ENCODE measurements at places on chromosomes 7 and 10. TPM values are rescaled to one million over a fixed set of nuclear protein-coding genes. Genes with fewer than 3 reads are reported as not detected.

DNA sequence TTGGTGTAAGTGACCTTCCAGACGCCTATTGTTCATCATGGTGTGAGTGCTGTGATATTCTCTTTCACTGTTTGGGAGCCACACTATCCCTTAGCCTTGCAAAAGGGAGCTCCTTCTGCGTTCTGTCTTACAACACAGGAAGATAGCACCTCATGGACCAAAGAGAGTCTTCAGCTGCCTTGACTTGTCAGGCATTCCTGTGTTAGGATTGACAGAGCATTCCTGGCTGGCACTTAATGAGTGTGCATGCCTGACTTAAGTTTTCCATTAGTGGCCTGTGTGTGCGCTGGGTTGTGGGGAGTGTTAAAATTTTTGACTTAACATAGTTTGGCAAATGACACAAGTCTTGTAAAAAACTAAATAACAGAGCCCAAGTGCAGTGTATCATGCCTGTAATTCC, 21.9 kb upstream of the MSRB2 start:
- DNase-seq = no peak

GRCh38 chr7:4663239-4664018, 18.7 kb upstream of the FOXK1 start:
- DNase-seq = no peak

The CAV1 gene
- total RNA-seq = 413 TPM

DNA sequence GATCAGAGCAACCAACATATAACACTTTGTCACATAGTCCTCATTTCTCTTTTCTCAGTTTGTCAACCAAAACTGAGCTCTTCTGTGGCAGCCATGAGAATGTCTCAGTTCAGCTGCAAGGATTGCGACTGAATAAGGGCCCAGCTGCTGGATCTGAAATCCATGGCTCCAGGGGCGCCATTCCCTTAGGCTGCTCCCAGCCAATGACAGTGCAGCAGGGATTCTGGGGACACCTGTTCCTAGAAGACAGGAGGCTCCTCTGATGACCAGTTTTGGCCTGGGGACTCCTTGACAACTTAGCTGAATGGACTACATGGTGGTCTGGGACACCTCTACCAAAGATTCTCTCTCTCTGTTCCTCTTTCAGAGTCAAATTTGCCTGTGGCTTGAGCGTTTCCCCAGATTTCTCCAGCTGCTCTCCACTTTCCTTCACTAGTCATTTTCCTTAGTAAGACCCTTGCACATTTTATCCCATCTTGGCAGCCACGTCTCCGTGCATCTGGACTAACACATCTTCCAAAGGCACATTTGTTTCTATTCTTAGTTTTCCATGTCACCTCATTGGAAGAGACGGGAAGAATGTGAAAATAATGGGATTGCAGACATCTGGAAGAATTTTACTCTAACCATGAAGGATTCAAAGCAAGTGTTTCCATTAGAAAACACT, 28.1 kb upstream of the KIF5B start:
- DNase-seq = no peak

The LRRTM3 gene
- not detected for total RNA-seq

The EN2 gene
- not detected for total RNA-seq

The GRID1 gene
- total RNA-seq = not detected
